ENCODE measurements at places on chromosomes 3 and 15. TPM values are rescaled to one million over a fixed set of nuclear protein-coding genes. Genes with fewer than 3 reads are reported as not detected.

The TLR9 gene
- not detected for total RNA-seq

The SMARCC1 gene
- total RNA-seq = 268 TPM

The XCR1 gene
- not detected for total RNA-seq

The XIRP1 gene
- not detected for total RNA-seq

The MORC1 gene
- total RNA-seq = not detected

The GOLGA6L26 gene
- total RNA-seq = not detected

Data from H9 (cell line).